ENCODE measurements at places on chromosomes 11 and 22.
A peak's percentile ranks its signal among the peaks of the same experiment; 100 is the strongest.

DNA sequence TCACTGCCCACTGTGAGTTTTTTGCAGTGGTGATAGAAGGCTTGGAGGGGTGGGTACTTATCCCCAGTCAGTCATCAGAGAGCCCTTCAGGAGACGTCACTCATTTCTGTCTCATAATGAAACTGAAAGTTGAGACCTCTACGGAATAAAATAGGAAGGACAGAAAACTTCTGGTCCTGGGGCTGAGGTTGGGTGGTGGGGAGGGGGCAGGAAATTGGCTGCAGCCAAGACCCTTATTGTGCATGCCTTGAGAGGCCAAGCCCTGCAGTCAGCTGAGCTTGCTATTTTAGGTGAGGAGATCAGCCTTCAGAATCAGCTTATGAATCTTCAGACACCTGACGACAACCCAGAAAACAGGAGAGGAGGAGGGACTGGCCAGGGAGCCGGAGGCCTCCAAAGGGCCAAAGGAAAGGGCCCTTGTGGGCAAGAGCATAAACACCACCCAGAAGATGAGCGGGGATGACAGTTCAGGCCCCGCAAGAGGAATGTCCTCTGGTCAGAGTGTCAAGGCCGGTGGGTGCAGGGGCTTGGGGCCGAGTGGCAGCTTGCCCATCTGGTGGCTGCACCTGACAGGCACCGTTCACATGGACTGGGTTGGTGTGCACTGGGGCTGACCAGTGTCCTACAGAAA lies 17.9 kb upstream of the ADA2 start:
- no peak for DNase-seq

DNA sequence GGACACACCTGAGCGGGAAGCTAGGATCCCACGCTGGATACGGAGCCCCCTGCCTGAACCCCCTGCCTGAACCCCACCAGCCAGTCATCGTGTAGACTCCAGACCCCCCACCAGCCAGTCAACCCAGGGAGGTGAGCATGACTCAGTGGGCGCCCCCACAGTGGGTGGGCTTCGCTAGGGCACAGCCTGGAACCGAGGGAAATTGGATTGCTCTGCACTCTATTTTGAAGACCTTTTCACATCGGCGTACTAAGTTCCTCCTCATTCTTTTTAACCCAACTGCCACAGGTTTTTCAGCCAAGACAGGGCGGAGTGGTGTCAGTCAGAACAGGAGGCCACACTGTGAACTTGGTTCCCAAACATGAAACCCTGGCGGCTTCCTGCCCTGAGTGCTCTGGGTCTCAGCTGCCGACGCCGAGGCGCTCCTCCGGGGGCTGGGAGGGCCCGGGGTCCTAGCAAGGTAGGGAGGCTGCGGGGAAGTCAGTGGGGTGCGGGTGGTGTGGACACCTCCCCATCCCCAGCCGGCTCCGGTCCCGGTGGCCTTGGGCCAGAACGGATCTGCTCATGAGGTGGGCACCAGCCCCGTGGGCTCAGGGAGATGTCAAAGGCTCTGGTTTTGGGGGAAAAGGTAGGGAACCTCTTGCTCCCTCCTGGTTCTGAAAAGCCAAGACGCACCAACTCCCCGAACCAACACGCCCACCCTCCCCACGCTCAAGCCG lies 57.0 kb downstream of the BRD1 start:
- no peak for DNase-seq

DNA sequence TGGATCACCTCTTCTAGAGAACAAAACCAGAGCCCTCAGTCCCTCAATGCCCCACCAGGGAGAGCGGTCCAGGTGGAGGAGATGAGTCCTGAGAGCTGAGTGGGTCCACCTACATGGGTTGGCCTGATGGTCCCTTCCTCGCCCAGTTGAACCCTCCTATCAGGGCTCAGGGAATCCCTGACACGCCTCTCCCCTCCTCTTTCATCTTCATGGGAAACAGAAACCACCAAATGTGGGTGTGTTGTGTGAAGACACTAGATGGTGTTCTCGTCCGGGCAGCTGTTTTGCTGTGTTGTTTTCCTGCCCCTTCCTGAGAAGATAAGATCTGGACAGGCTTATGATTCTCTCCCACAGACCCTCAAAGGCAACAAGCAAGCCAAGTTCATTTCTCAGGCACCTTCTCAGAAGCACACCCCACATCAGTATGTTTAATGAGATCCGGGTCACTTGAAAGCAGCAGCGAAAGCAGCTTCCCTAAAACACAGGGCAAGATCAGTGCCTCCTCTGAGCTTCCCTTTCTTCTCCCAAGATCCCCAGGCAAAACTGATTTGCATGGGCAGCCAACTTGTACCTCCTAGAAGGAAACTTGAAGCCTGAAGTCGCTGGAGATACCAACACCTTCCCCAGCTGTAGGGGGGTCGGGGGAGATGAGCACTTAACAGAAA lies 35.3 kb upstream of the POU2AF1 start:
- no peak for DNase-seq

- no peak for DNase-seq
These were observed 13.3 kb upstream of the PHF21A start for GRCh38 chr11:46134540-46134939.

GRCh38 chr11:130520271-130520671 lies 71.8 kb downstream of the ADAMTS15 start:
- DNase-seq: no peak

GRCh38 chr11:88619656-88620385 lies 282.3 kb upstream of the CTSC start:
- DNase-seq: no peak

DNA sequence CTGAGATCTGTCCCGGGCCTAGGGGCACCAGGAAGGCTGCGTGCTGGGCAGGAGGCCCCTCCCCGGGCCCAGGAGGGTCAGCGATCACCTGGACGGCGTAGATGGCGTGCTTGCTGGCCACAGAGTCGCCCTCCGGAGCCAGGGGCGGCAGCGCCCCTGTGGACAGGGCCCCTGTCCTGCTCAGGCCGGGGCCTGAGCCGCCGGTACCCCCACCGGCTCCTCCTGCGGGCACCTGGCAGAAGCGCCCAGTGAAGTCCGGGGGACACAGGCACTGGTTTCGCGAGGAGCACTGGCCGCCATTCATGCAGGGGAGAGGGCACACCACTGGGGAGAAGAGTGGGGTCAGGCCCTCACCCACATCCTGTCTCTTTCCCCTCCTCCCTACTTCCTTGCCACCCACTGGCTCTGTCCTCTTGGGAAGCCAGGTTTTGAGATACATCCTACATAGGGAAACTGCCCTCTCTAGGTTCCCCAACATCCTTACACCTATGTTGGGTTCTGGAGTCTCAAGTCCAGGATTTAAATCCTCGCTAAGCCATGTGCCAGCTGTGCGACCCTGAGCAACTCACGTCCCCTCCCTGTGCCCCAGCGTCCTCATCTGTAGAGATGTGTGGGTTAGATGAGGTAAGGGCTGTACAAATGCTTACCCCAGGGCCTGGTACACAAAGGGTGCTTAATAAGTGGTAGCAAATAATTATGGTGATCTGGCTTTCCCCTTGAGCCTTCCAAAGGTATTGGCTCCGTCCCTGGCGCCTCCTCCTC lies 3.9 kb downstream of the LTBP3 start:
- no peak for DNase-seq

- DNase-seq: no peak
These were observed 1.6 kb downstream of the PTPRCAP start for GRCh38 chr11:67435727-67436458.

DNA sequence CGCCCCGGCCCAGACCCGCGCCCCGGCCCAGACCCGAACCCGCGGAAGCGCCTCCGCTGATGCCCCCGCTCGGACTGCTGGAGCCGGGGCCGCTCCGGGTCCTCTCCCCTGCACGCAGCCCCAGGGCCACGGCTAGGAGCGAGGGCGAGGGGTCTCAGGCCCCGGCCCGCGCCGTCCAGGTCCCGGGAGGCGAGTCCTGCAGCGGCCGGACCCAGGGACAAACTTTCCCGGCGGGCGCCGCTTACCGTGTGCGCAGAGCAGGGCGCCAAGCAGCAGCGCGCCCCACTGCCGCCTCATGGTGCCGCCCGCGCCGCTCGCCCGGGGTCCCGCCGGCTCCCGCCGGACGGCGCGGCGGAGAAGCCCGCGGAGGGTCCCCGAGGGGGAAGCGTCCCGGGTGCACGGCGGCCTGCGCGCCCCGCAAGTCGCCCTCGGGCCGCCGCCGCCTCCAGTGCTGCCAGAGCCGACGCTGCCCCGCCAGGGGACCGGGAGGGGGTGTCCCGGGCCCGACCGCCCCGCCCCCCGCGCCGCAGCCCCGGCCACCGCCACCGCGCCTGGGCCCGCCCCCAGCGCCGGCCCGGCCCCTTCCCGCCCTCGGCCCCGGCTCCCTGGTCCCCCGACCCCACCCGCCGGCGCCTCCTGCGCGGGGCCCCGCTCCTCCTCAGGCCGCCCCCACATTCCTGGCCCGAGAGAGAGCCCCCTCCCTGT lies at the start of gene LRP4:
LRP4 (minus strand) TSS at position 468 of the 705 bp plus-strand sequence; CDS start at position 297, 171 bp downstream.
- DNase-seq: no peak

GRCh38 chr11:112291191-112291590 lies 30.5 kb upstream of the PLET1 start:
- no peak for DNase-seq

GRCh38 chr11:22543261-22543660 lies 82.4 kb downstream of the FANCF start:
- DNase-seq: no peak

DNA sequence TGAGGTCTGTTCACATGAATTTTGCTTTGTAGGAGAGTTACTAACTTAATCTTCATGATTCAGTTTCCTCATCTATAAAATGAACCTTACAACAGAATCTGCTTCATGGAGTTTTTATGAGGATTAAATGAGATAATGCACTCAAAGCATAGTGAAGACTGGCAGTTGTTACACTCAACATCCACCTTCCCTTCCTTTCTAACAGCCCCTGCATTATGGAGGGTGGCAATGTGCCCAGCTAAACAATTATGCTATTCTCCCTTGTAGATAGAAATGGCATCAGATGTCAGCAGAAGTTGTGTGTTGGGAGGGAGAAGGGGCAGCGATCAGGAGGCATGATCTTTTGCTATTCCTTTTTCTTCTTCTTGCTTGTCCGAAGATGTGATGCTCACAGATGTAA lies 6.5 kb downstream of the POU2AF1 start:
- peak; percentile 29 for DNase-seq

DNA sequence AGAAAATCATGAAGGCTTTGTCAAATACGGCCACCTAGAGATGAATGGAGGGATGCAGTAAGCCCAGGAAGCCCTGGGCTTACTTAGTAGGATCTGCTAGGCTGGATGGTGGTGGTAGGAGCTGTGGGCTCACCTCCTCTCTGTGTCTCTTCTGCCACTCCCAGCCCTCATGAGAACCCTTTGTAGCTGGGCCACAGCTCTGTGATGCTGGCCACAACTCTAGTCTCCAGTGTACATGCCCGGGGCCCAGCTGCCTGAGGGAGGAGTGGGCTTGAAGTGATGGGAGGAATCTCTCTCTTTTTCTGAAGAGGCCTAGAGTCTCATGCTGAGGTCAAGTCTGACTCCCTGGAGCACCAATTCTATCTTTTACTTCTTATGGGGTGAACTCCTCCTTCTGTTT lies 32.4 kb upstream of the SYT13 start:
- DNase-seq: no peak

DNA sequence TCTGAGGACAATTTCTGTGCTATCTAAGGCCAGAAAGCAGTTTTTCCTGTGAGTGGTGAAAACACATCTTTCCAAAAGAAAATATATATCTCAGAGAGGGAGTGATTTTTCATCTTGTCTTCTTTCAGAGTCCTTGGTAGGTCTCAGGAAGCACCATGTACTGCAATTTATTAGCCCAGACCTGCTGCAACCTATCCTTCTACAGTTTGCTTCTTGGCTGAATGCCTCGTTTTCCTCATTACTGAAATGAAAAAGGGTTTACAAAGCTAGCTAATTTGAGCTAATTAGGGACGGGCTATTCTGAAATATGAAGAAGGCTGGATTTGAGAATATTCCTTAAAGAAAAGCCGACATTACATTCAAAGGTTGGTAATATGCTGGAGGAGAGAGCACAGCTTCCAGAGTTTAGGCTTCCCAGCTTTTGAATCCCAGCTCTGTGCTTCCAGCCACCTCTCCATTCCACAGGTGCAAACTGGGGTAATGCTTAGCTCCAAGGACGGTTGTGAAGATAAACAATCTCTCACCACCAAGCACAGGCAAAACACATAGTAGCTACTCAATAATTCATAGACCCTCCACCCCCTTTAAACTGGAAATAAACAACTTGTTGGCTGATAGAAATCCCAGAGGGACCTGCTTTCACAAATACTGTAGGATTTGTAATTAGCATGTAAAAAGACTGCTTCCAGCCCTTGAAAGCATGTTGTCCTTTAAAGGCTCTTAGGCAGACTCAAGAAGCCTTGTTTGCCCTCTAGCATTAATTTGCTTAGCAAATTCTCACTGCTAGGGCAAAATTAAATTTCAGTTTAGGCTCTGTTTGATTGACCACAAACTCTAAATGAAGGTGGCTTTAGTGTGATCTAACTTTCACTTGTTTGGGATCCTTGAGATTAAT lies 24.5 kb upstream of the SESN3 start:
- no peak for DNase-seq

Data from NCI-H2171 (cell line).